ENCODE measurements at places on chromosomes 4 and X.

DNA sequence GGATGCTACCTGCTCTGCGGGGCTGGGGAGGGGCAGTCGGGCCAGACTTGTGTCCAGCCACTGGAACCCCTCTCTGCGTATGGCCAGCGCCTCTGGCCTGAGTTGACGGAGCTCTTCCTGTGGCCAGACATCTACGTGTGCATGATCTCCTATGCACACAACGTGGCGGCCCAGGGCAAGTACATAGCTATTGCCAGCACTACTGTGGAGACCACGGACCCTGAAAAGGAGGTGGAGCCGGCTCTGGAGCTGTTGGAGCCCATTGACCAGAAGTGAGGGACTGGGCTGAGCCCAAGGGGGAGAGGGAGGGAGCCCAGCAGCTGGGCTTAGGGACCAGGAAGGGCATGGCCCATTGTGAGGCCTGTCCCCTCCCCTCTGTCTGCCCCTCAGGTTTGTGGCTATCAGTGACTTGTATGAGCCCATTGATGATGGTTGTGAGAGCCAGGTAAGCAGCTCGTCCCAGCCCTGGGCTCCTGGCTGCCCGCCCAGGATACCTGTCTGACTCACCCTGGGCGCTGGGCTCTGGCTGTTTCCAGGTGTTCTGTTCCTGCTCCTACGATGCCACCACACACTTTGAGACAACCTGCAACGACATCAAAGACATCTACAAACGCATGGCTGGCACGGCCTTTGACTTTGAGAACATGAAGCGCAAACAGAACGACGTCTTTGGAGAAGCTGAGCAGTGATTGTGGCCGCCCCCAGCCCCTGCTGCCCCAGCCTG is 1.8 kb upstream of the FAM50A start:
- DNase-seq = no peak

DNA sequence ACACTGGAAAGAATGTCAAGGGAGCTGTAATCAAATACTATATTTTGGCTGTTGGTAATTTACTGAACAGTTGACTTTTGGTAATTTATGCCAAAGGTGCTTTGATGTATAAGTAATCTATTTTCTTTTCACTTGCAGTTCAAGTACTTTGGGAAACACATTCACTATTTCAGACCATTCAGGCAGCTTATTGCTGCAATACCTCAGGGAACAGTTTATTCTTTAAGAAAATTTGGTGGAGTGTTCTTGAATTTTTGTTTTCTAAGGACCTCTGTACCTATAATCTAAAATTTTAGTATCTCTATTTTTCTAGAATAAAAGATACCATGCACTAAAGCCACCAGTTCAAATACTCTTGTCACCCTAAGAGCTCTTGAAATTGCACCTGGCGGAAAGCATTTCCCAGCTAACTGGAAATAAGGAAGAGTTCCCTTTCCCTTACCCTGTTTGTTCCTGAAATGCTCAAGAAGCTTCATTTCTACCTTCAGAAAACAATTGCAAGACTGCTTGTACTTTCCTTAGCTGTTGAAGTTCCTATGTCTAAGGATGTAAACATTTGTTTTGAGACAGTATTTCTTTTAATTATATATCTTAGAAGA is 633.5 kb upstream of the FAT1 start:
- DNase-seq = no peak

DNA sequence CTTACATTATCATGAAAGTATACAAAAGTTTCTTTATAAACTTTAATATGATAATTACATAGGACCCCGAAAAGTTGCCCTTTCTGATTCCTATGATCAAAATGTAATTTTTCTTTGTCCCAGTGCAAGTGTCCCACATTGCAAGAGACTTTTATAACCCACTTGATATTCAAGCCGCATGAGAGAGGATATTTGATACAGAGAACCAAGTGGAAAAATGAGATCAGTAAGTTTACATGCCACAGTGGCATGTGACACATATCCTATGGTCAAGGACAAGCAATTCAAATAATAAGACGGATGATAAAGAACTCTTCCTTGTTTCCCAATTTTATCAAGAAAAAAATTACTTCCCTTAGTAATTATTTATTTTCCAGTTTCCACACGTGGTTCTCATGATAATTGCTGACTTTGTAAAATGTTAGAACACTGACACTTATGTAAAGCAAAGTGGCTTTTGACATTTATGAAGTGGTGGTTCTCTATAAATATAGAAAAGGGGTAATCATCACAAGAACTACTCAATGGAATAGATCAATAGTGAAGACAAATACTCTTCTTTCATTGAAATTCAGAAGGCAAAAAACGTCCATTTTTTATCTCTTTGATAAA is 273.7 kb upstream of the NOCT start:
- no peak for DNase-seq

- no peak for DNase-seq
Measured at GRCh38 chrX:67545036-67545821, 1.4 kb downstream of the AR start.

GRCh38 chrX:37686369-37686995 is 891 bp downstream of the XK start:
- no peak for DNase-seq

- DNase-seq = no peak
Measured at GRCh38 chrX:70439016-70439415, 5.6 kb upstream of the DLG3 start.

- no peak for DNase-seq
Measured at GRCh38 chr4:172601195-172601594, 567.4 kb upstream of the GALNT7 start.

- DNase-seq = no peak
Measured at GRCh38 chr4:169152899-169153298, 117.9 kb downstream of the SH3RF1 start.

- DNase-seq = no peak
Measured at GRCh38 chr4:75844151-75844662, 58.0 kb downstream of the PPEF2 start.

DNA sequence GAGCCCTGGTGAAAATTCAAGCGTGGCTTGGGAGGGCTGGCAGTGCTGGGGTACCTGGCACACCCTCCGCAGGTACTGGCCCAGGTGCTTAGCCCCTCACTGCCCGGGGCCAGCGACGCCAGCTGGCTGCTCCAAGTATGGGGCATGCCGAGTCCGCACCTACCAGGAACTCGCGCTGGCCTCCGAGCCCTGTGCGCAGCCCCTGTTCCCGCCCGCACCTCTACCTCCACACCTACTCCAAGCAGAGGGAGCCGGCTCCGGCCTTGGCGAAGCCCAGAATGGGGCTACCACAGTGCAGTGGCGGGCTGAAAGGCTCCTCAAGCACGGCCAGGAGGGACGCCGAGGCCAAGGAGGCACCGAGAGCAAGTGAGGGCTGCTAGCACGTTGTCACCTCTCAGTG is 14.9 kb upstream of the DHX15 start:
- DNase-seq = no peak

DNA sequence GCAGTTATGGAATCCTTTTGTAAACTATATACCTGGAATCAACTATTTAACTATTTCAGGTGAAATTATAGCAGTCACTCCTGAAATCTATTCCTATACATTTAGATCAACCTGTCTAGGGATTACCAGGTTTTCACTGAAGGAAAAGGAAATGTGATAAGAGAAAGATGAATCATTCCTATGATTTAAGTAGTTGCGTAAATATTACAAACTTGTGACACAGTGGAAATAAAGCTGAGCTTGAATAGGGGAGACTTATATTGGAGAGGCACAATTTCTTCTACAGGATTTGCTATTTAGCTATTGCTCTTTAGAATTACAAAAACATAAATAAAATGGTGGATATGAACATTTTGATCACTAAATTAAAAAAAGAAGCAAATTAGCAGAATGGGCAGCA is 284.1 kb upstream of the EPHA5 start:
- no peak for DNase-seq

DNA sequence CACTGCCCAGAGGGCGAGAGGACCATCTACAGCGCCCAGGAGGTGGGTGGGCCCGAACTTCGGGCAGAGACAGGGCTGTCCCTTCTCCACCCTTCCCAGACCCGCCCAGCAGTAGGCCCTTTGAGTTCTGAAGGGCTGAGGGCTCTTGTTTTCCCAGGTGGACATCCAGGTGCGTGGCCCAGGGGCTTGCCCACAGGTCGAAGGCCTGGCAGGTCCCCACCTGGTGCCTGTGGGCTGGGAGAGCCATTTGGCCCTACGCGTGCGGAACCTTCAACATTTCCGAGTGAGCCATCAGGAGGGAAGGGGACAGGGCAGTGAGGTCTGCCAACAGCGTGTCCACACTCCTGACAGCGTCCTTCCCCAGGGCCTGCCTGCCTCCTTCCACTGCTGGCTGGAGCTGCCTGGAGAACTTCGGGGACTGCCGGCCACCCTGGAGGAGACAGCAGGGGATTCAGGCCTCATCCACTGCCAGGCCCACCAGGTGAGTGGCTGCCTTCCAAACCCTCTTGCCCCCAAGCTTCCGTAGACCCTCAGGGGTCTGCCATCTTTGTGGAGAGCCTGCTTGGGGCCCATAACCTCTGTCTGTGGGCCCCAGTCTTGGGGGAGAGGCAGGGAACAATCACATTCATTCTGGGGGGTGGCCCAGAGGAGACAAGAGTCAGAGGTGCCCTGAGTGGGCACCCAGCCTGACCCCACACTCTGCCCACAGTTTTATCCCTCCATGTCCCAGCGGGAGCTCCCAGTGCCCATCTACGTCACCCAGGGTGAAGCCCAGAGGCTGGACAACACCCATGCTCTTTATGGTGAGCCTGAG is 6.8 kb downstream of the PLXNB3 start:
- no peak for DNase-seq

DNA sequence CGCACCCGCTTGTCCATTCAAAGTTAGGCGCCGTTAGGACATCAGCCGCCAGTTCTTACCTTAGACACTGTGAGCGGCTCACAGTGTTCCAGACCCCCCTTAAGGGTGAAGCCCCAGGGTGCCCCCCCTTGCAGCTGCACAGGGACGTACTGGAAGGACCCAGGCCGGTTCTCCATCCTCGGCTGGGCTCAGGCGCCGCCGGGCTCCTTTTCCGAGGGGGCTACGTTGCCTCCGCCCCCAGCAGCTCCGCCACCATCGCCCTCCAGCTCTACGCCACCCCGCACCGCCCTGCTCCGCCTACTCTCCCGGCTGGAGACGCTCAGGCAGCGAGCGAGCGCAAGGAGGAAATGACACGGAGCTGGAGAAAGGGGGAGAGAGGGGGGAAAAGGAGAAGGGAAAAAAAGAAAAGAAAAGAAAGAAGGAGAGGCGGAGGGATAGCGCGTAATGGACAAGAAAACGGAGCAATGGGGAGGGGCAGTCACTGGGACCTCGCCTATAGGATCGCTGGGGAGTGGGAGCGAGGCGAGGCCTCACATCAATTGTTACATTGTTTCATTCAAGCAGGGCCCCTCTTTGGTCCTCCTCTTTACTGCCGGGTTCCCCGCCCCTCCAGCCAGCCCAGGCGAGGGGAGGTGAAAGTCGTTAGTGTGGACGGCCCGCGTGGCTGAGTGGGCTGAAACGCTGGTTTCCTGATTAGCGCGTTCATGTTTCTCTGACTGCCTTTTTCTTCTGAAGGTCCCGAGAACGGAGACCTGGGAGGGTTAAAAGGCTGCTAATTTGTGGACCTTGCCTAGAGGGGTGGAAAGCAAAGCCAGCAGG is at the start of gene SHROOM4:
Gene SHROOM4, minus strand, starts transcription at position 352 of the 819 bp plus-strand sequence. Its CDS starts 176 bp downstream, at position 176.
- no peak for DNase-seq

DNA sequence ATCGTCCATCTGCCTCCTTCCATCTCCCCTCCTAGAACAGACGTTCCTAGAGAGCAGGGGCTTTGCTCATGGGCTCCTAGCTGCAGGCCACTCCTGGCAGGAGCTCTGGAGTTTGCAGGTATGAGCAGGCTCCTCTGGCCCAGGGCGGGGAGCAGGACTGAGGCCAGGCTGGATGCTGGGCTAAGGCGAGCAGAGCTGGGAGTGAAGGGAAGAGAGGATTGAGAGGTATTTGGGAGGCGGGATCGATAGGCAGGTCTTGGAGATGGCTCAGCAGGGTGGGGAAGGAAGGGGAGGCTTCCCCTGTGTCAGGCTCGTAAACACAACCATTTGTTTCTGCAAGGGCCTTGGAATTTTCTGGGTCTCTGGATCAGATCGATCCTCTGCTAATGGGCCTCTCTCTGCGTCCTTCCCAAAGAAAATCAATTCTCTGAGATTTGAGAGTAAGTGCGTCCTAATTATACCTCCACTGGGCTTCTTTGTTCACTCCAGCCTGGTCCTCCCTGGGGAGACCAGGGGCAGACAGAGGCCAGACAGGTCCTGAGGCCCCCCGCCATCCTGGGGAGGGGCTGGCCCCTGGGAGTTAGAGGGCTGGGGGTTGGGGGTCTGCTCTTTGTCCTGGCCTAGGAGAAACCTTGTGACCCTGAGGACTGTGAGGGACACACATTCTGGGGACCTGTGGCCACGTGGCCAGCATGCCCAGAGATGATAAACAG is 94.8 kb upstream of the PSAPL1 start:
- DNase-seq = no peak

GRCh38 chrX:40514376-40514775 is 66.4 kb upstream of the ATP6AP2 start:
- DNase-seq = no peak

GRCh38 chr4:20276848-20277247 is 25.1 kb downstream of the SLIT2 start:
- DNase-seq = no peak

DNA sequence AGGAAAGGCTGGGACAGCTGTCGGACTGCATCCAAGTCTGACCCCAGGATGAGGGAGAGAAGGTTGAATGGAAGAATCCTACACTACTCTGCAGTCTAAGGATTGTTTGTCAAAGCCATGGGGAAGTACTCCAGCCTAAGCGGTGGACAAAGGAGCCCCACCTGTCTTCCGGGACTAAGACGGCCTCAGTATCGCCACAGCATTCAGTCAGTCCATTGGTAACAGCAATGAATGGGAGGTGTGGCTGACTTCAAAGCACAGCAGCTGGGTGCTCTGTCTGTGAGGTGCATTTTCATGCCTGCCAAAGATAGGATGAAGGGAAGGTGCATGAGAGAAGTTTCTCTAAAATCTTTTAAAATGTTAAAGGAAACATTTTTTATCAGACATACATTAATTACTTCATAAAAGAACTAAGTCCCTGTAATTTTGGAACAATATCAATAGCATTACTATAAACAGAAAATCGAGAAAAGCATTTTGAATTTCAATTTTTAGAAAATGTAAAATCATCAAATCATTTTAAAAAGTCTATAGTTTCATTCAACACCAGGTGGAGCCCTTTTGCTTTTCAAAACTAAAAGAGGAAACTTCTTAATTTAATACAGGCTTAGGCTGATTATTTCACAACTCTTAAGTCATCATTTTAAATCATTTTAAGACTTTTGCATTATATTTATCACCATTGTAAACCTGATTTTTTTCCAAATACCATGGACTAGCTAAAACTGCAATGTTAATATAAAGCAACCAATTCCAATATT is 27.6 kb upstream of the INTU start:
- no peak for DNase-seq

All from activated T-helper 1 cell treated with Interleukin-2 at 50 U/mL for 16 hours (primary cell).